ENCODE measurements at places on chromosomes 6 and 20.

GRCh38 chr20:12927489-12927888 lies 81.3 kb upstream of the SPTLC3 start:
- DNase-seq, result no peak

- DNase-seq, result no peak
Observed at GRCh38 chr6:36386495-36387439, 702 bp downstream of the ETV7 start.

- DNase-seq, result no peak
Observed at GRCh38 chr20:61416546-61416945, 164.5 kb downstream of the CDH4 start.

GRCh38 chr6:29737707-29738630 lies 14.7 kb downstream of the HLA-F start:
- DNase-seq, result peak; percentile 53

- no peak for DNase-seq
Observed at GRCh38 chr20:39049148-39049547, 87.0 kb downstream of the DHX35 start.

DNA sequence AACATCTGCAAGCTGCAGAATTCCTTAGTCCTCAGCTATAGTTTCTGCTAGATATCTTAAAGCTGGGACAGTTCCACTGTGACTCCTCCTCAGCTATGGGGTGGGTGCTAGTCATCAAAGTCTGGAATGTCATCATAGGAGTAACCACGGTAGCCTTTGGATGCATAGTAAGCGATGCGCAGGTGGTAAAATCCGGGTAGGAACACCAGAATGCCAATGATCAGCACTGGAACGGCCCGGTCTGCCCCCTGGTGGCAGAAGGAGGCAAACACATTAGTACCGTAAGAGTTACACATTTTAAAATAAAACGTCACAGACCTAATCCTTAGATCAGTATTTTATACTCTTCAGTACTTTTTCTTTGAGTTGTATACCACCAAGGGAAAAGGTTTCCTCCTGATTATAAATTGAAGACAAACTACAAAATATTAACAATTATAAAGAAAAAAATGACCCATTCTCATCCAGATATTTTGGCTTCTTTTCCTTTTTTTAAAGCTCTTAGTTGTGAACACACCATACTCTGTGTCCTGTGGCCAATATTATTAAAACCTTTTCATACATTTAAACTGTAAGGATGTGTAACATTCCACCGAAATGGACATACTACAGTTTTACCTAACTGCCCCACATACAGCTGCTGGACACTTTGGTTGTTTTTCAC lies 18.9 kb downstream of the PCNA start:
- peak; percentile 59 for DNase-seq

GRCh38 chr6:33977606-33978411 lies 168.1 kb downstream of the GRM4 start:
- DNase-seq, result no peak

GRCh38 chr6:154862536-154862935 lies 129.3 kb downstream of the SCAF8 start:
- no peak for DNase-seq

GRCh38 chr6:43702534-43703440 lies 15.2 kb upstream of the MRPS18A start:
- no peak for DNase-seq

- no peak for DNase-seq
Observed at GRCh38 chr6:10617008-10617696, 77.3 kb downstream of the C6orf52 start.

DNA sequence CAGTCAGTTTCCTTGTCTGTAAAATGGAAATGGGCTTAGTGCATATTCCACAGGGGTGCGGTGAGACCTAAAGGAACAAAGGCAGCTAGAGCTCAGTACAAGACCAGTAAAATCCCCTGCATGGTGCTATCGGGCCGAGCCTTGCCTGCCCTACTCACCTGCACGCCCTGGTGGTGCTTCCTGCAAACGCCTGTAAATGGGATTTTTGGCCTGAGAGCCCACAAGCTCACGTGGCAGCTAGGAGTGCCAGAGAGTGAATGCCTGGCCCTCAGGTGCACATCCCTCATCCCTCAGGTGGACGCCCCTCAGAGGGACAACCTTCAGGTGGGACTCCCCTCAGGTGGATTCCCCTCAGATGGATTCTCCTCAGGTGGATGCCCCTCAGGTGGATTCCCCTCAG lies 48.0 kb upstream of the VSX1 start:
- no peak for DNase-seq

Measured in naive thymus-derived CD4-positive, alpha-beta T cell (primary cell).